ENCODE measurements at places on chromosomes 1 and 21.
A peak's percentile ranks its signal among the peaks of the same experiment; 100 is the strongest.

GRCh38 chr1:237444120-237444790 lies 402.3 kb downstream of the RYR2 start:
- no peak for DNase-seq

DNA sequence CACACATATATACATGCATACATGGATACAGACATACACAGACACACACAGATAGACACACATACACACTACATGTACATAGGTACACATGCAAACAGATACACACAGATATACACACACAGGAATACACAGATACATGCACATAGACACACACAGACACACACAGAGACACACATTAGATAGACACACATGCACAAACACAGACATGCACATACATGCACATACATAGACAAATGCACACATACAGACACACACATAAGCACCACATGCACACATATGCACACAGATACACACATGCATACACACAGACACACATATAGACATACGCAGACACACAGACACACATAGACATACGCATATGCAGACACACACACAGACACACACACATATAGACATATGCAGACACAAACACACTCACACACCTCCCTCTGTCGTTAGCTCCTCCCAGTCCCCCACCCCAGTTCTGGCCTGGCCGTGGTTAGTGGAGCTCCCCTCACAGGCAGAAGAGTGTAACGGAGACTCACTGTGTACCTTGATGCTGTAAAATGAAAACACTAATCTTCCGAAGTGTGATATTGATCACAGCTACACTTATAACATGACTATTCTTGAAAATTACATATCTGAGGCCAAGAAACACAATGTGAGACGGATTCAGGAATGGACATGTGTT lies 7.6 kb downstream of the UBASH3A start:
- no peak for DNase-seq

DNA sequence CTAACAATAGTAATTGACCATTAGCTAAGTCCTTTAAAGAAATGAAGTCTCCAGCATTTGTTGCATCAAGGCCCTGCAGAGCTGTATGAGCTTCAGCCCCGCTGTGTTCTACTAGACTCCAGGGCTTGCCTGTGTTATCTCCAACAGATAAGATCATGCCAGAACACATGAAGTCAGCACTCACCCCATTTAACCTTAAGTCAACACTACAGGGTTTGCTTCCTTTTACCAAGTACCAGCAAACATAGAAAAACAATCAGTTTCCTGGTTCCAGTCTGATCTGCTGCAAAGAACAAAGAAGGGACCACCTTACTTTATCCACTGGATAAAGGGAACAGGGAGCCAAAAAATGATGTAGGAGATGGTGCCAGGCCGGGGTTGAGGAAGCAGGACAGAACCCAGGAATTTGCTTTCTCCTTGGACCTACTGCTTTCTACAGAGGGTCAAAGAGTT lies 41.3 kb upstream of the ENAH start:
- no peak for DNase-seq

DNA sequence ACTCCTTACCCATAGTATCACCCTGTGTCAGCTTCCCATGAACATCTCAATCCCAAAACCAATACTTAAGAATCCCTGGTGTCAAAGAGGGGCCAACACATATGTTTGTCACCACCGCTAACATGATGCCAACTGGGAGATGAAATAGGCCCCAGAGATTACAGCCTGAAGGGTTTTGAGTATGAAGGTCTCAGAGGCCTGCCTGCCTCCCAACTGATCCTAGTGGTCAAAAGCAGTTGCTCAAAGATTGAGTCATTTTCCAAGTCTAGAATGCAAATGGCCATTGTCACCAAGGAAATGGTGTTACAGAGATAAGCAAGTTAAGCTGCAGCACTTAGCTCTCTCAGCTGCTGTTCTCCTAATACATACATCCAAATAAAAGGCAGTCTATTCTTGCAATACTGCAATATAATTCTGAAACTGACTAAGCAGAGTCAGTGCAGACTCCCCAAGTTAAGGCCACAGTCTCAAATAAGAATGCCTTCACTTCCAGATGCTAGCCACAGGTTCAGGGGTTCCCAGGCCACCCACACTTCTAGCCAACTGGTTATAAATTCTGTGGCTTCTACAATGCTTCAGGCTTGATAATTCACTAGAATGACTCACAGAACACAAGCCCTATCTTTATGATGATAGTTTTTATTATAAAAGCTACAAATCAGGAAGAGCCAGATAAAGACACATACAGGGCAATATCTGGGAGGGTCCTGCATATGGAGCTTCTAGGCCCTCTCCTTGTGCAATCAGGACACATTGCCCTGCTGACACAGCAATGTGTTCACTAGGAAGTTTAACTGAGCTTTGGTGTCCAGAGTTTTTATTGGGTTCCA lies 18.7 kb downstream of the DUSP10 start:
- no peak for DNase-seq

DNA sequence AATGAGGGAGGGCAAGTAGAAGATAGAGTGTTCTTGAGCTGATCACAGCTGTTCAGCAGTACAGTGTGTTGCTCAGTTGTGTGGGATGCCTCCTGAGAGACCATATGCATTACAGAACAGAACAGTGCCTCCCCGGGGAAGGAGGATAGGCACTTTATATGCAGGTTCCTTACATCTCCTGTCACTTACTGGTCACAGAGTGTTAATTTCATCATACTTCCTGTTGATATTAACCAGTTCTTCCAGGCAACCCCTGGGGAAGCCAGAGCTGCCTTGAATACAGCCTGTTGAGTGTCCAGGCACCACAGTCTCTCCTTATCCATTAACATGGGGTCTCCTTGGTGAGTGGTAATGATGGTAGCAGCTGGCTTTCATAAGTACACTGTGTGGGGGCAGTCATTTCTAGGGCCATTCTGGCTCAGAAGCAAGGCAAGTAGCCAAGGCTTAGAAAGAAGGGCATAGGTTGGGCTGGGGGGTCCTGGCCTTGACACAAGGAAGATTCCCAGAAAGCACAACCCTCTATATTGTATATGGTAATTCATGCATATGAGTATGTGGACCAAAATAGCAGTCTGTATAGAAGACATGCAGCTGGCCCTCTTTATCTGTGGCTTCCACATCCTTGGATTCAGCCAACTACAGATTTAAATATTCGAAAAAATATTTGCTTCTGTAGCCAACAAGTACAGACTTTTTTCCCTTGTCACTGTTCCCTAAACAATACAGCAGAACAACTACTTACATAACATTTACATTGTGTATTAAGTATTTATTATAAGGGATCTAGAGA lies 142.4 kb downstream of the ZP4 start:
- no peak for DNase-seq

DNA sequence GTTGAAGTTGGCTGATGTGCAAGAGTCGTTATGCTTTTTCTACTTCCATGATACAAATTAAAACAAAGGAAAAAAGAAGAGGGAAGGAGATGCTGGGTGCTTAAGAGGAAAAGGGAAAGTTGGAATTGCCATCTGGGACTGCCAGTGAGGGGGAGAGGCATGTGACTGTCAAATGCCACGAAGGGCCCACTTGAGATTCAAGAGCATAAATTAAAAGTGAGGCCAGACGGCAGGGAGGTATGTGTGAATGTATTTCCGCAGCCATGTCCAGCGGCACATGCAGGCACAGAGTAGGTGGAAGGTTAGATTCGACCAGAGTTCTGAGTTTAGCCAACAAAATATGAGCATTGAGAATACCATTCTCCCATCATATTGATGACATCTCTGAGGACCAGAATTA lies 32.0 kb downstream of the NFASC start:
- peak; percentile 89 for DNase-seq

DNA sequence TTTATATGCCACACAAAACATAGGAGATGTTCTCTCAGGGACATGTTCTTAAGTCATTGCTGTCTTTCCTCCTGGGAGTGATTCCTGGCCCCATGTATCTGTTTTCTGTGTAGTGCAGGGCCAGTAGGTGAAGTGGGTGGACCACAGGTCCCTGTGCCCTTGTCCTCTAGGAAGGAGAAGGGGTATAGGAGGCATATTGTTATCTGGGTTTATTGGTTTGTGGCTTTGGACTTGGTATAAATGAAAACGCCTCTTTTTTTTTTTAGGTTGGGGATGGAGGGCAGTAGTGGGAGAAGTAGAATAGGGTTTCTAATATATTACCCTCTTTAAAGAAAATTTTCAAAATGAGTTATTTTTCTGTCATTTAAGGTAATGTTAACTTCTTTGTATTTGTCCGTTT lies 29.4 kb downstream of the DYRK1A start:
- DNase-seq, result no peak

- DNase-seq, result no peak
Measured at GRCh38 chr1:100239961-100240360, 9.7 kb downstream of the DBT start.

DNA sequence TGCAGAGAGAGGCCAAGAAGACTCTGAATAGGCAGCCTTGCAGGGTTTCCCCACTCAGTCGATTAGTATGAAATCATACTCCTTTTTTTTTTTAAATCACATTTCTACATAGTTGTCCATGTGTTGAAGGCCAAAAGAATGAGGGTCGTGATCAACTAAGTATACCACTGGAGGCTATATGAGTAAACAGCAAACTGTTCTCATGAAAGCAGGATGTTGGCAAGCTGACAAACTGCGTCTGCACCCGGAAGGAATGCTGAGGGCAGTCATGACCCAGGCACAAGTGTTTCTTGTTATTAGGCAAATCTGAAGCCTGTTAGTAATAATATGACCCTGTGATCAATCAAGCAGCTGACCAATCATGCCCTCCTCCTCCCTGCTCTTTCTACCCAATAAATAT lies 213.2 kb downstream of the USH2A start:
- DNase-seq, result no peak

DNA sequence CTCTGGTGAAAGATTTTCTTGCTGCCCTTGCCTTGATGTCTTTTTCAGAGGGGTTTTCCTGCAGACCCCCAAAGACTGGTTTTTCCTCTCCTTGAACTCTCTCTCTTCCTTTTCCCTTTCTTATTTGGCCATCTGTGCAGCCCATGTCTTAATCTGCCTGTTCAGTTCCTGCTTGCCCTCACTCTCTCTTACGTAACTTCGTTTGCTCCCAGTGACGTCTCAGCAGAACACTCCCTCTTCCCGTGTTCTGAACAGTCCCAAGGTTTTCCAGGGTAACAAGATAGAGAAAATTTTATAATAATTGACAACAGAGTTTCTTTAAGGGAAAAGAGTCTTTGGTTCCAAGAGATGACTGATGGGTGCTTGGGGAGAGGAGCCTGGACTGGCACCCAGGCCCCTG lies 109.1 kb upstream of the LMO4 start:
- no peak for DNase-seq

DNA sequence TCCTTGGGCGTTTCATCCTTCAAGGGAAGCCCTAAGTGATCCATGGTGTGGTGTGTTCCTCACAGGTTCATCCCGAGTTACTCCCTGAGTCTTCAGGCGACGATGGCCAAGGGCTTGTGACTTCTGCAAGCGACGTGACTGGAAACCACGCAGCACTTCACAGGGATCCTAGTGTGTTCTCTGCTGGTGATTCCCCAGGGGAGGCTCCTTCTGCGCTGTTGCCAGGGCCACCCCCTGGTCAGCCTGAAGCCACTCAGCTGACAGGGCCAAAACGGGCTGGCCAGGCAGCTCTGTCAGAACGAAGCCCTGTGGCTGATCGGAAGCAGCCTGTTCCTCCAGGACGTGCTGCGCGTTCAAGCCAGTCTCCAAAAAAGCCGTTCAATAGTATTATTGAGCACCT lies 71.5 kb downstream of the VPS26C start:
- DNase-seq, result no peak

DNA sequence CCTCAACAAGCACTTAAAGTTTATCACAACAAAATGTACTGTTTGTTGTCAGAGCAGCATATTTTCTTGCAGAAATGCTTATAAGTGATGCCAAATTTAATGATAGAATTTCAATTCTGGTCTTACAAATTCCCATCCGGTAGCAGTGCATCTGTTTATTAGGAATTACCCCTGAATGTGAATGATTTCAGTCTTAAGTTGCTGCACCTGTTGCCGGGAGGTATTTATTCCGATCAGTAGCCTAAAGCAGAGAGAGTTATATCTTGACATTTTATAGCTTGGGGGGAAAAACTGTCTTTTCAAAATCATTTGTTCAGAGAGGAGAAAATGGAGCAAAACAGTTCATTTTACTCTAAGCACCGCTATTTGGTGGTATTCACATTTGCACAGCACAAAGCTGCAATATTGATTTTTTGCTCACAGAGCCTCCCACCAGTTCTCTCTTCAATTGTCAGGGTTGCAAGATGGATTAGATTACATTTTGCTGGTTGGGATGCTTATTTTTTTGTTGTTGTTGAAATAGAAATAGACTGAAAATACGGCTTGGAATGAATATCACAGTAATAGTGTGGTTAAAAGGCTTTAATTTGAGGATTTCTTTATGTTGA lies 98.6 kb downstream of the ADGRL2 start:
- DNase-seq, result no peak

DNA sequence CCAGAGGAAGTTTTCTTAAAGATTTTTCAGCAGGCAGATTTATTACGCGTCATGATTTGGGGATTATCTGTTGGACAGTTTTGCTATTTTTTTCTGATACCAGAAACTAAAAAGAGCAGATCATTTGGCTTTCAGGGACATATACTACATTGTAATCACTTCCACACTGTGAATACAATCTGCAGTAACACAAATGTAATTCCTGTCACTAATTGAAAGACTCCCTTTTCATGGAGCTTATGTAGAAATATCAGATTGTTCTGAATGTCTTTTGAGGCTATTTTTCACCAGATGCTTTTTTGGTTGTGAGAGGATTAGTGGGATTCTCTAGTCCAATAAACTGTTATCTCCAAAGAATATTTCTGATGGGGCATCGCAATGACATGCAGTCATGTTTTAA lies 464.2 kb downstream of the DISC1 start:
- DNase-seq, result no peak

DNA sequence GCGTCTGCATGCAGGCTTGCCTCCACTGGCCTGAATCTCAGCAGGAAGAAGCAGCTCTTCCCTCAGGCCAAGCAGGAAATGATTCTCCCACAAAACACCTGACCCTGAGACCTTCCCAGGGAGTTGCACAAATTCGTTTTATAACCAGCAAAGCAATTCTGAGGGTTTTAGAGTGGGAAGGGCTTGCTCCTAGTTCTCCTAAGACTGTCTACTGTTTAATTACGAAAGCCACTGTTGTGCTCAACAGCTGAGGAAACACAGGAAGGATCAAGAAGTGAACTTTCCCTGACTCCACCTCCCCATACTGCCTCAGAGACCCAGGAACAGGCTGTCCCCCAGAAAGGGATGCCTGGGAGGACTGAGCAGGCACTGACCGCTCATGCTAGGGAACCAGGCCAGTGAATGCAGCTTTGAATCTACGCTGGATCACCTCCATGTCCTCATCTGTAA lies 37.0 kb upstream of the PUM1 start:
- DNase-seq, result no peak

DNA sequence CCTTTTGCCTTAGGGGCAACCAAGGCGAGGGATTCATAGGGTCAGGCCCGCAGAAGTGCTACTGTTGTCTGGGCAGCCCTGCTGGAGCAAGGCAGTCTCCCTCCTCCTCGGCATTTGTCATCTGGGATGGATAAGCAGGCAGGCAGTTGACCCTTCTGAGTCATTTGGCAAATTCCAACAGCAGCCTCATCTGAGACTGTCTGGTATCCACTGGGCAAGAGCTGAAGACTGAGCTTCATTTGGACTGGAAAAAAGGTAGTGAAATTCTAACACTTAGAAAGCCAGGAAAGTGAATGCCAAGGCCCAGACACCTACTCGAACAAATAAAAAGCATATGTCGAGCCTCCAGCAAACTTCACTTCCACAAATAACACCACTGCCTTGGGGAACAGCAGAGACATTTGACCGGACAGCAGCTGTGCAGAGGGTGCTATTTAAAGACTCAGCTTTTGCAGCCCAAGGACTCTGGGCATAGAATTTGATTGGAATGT lies 4.0 kb upstream of the ZBTB40 start:
- no peak for DNase-seq

- DNase-seq, result no peak
Measured at GRCh38 chr1:244050835-244051444, at the start of gene ZBTB18. TSS of gene ZBTB18 (plus strand) at chr1:244051283. CDS start at chr1:244051432, 149 bp downstream.

Measured in DMS79 treated with DMSO at 0.1 percent for 48 hours (cell line).